RPMI8226 (cell line): ENCODE measurements at places on chromosomes 3 and 15.
A peak's percentile ranks its signal among the peaks of the same experiment; 100 is the strongest.

DNA sequence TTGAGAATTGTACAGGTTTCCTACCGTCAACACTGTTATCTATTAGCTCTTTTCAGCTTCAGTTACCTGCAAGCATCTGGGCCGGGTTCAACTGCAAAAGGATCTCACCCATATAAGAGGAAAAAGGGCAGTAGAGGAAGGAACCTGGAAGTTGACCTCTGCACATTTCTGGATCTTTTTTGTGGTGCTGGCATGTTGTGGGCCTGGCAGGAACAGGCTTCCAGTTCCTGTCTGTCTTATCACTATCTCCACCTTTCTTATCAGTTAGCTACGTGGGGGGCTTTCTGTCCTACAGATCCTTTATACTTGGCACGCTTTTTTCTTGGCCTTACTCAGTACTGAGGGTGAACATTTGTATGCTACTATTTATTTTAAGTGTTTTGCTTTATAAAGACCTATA lies 42.2 kb upstream of the TJP1 start:
- DNase-seq, result no peak

GRCh38 chr15:56942118-56942517 lies 23.7 kb downstream of the TCF12 start:
- DNase-seq, result no peak

- DNase-seq, result no peak
Observed at GRCh38 chr15:39969002-39969394, 35.1 kb downstream of the EIF2AK4 start.

DNA sequence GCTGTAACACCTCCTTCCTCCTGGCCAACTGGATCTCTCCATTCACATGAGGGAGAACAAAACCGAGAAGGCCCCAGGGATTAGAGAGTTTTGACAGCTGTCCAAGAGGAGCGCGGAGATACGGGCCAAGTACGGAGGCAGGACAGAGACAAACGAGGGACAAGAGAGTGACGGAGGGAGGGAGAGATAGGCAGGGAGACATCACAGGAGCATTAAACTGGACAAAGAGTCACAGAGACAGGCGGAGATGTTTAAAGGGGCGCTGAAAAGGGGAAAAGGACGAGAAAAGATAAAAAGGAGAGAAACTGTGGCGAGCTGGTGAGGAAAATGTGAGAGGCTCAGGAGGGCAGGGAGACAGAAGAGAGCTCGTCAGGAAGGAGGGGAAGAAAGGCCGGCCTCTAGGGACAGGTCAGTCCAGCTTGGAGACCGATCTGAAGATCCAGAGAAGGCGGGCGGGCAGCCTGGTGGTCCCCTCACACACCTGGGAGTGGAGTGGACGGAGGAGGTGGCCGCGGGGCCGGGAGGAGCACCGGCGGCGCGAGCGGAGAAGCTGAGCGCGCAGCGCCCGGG lies 40.5 kb upstream of the ROPN1 start:
- DNase-seq, result no peak

- no peak for DNase-seq
Observed at GRCh38 chr15:65476903-65477302, 40.6 kb downstream of the DPP8 start.

GRCh38 chr15:30670056-30670455 lies 44.1 kb downstream of the ARHGAP11B start:
- DNase-seq, result no peak

DNA sequence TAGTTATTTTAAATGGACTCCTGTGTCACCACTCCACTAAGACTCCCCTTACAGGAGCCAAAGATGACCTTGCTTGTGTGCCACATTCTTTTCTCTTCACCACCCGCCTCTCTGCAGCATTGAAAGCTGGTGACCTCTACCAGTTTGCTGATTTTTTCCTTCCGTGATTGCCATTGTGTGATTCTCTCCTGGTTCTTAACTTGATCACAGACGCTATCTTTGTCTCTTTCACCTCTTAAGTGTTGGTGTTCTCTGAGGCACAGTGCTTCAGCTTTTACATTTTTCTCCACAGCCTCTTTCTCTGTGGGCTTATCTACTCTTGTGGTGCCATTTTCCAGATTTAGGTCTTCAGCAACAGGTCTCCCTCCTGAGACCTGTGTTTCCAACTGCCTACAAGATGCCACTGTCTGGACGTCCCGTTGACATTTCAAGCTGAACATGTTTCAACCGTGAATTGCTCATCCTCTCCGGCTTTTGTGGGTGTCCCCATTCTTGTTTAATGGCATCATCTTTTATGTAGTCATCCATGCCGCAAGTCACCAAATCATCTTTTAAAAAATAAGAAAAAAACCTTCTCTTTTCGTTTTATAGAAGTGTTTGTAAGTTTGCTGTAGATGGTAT lies 26.5 kb downstream of the IQGAP1 start:
- no peak for DNase-seq

DNA sequence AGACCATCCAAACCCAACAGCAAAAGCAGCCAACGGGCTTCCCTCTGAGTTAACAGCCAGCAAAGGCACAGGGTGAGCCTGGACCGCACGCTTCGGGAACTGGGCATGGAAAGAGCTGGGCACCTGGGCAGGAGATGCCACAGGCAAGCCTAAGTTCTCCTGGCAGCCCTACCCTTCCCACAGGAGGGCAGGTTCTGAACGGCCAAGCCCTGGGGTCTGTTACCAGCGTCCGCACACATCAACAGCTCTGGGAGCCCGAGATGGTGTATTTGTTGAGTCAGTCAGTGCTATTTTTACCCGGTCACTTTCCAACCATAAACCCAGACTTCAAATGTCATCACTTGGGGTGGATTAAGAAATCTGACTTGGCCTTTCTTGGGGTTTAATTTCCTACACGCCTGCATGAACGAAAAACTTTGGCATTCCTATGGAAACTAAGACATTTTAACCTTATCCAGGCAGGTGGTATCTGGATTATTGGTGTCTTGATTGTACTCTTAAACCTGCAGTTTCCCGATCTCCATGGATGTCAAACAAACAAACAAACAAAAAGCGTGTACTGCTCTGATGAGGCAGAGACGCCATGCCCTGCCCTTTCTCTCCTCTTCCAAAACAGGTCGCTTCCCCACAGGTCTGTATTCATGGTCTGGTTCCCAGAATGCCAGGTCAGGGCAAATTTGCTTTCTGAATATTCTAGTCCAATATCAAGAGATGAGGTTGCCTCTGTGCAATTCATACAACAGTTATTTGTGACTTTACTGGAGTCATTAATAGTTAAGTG lies 99.7 kb downstream of the XXYLT1 start:
- DNase-seq, result no peak

DNA sequence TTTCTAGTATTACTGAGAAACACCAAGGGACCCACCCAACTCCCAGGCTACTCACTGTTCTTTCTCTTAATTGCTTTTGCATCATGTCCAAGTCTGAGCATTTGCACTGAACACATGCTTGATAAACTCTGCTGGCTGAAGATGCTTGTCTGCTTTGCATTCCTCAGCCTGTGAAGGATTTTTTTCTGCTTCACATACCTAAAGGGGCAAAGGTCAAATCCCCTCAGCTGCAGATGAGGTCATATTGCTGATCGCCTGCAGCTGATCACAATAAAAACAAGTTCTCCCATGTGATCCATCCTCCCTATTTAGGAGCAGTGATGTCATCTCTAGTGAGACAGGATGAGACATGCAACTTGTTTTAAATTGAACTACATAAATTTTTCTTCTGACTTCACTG lies 84.6 kb upstream of the DCBLD2 start:
- no peak for DNase-seq

- peak; percentile 60 for DNase-seq
Observed at GRCh38 chr15:44719293-44719999, 8.1 kb downstream of the B2M start.

- DNase-seq, result no peak
Observed at GRCh38 chr3:116561529-116561928, 116.2 kb upstream of the LSAMP start.

GRCh38 chr15:69161878-69162213 lies 1.4 kb downstream of the GLCE start:
- no peak for DNase-seq

- DNase-seq, result no peak
Observed at GRCh38 chr3:71885006-71885405, 100.1 kb upstream of the PROK2 start.

- DNase-seq, result no peak
Observed at GRCh38 chr15:78342021-78342420, 1.9 kb downstream of the CRABP1 start.

- no peak for DNase-seq
Observed at GRCh38 chr3:177484206-177484605, 286.9 kb upstream of the TBL1XR1 start.

- no peak for DNase-seq
Observed at GRCh38 chr3:108833611-108834010, 11.0 kb downstream of the TRAT1 start.

DNA sequence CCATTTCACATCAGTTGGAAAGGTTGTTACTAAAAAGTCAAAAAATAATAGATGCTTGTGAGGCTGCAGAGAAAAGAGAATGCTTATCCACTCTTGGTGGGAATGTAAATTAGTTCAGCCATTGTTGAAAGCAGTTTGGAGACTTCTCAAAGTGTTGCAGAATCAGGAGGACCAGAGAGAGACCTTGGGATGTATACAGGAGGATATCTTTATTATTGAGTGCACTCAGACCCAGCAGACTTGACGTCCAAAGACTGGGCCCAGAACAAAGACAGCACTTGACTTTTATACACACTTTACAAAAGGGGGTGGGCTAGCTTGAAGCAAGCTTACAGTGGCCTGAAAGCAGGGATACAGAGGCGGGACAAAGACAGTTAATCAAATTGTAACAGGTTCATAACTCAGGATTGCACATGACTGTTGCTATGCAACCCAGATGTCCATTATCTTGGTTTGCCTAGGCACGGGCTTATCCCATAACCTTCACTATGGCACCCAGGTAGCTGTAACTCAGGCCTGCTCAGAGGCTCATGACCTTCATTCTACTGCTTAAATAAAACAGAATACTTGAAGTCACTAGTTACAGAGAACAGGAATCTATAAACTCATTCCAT lies 127.7 kb downstream of the SPATA16 start:
- no peak for DNase-seq

GRCh38 chr3:164608554-164609276 lies 469.6 kb downstream of the SI start:
- peak; percentile 54 for DNase-seq

GRCh38 chr3:183085634-183086390 lies 13.5 kb downstream of the MCCC1 start:
- peak; percentile 10 for DNase-seq

DNA sequence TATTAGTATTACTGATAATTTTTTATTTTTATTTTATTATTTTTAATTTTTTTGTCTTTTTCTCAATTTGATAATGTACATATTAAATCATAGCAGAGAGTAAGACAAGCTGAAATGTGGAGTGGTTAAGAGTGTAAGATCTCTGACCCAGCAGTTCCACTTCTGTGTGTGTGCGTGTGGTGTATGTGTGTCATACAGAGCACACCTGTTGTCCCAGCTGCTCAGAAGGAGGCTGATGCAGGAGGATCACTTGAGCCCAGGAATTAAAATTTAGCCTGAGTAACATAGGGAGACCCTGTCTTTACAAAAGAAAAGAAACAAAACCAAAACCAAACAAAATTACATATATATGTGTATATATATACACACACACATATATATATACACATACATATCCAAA lies 1.4 kb upstream of the CIDEC start:
- DNase-seq, result peak; percentile 18

GRCh38 chr15:86163816-86164215 lies 84.1 kb downstream of the AGBL1 start:
- no peak for DNase-seq

DNA sequence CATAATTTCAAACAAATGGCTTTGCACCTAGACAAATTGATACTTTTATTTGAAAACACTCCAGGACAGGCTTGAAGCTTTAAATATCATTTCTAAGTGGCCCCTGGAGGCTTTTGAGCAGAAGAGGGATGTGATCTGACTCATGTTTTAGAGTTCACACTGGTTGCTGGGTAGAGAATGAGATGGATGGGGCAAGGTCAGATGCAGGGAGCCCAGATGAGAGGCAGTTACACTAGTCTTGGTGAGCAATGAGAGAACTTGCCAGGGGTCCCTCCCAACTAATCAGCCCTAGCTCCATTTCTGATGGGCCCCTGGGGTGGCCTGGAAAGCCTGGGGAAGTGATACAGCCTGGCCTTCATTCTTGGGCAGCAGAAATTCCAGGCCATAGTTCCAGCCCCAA lies 190.4 kb downstream of the MEGF11 start:
- DNase-seq, result no peak

- no peak for DNase-seq
Observed at GRCh38 chr3:78255403-78255802, 1215.5 kb downstream of the ROBO2 start.

- DNase-seq, result no peak
Observed at GRCh38 chr3:62329971-62330370, 43.4 kb downstream of the FEZF2 start.

DNA sequence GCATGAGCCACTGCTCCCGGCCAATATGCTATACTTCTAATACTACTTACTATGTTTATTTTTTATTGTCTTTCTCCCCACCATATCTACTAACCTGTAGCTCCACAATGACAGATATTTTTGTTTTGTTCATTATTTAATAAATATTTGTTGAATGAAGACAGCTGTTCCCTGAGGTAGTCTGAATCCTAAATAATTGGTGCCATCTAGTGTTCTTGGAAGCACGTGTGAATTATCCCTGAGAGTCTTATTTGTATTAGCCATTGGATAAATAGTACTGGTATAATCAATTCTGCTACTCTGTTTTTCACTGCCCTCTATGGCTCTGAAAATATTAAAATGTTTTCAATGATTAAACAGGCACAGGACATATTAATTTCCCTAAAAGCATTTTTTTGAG lies 5.6 kb upstream of the APPL1 start:
- no peak for DNase-seq
